ENCODE measurements at places on chromosomes 12 and 14.

GRCh38 chr14:95659990-95660385 is 26.2 kb upstream of the TCL1B start:
- peak; percentile 6 for DNase-seq

GRCh38 chr12:79973801-79974200 is 38.9 kb upstream of the PPP1R12A start:
- no peak for DNase-seq

DNA sequence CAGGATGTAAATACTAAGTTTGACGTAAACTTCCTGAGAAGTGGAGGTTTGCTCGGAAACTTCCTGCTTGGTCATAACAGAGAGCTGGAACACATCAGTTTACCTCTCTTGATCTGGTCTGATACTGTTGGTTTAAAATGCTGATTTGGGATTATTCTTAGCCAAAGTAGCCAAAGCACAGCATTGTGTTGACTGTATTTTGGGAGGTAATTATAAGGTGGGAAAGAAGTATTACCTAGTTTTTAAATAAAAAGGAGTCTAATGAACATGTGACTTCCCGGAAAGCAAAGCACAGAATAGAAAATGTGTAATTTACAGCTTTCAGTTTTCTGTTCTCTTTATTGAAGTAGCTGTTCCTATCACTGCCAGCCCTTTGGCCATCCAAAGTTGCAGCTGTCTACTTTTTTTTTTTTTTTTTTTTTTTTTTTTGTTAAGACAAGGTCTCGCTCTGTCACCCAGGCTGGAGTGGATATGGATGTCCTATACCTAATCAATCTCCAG is 52.2 kb upstream of the SRP54 start:
- DNase-seq = no peak

DNA sequence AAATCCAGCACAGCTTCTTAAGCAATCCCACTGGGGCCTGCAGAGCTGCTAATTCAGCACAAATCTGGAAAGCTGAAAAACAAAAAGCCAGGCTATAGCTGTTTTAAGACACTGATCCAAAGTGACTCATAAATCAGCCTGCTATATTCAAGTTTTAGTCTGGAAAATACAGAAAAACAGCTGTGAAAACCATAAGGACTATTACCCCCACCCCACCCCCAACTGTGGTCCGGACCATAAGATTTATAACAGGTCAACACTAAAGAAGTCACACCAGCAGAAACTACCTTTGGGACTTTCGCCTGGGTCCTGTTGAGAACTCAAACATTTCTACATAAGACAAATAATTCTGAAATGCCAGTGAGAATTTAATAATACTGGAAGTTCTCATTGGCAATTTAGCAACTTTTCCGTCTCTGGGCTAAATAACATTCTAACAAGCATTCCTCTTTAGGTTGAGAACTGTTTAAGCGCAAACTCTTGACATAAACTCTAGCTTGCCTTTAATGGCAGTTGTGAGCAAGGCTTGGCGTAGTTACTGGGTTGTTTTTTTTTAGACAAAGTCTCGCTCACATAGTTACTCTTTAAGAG is 3.3 kb downstream of the LRIG3 start:
- peak; percentile 79 for DNase-seq

DNA sequence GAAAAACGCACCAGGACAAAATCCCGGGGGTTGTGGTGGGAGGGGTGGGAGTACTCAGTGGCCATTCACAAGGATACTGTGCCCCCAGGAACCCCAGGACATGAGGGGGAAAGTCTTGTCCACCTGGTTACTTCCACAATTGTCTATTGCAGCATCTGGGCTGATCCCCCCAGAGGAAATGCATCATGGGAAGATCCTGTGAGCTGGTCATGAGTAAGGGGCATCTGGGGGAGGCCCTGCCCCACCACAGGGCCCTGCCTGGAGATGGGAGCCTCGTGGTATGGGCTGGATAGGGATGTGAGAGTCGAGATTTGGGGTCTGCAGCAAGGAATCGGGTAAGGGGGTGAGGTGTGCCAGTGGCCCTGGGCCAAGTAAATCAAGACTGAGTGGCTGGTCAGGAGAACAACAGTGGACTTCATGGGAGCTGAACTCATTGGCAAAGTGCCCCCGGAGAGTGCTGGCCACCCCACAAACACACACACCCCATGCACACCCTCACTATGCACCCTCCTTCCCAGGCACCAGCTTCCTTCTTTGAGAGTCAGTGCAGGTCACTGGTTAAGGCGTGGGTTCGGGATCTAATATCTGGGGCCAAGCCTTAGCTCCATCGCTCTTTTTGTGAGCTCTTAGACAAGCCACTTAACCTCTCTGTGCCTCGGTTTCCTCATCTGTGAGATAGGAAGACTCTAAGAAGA is 3.0 kb upstream of the SERPINA1 start:
- DNase-seq = no peak

DNA sequence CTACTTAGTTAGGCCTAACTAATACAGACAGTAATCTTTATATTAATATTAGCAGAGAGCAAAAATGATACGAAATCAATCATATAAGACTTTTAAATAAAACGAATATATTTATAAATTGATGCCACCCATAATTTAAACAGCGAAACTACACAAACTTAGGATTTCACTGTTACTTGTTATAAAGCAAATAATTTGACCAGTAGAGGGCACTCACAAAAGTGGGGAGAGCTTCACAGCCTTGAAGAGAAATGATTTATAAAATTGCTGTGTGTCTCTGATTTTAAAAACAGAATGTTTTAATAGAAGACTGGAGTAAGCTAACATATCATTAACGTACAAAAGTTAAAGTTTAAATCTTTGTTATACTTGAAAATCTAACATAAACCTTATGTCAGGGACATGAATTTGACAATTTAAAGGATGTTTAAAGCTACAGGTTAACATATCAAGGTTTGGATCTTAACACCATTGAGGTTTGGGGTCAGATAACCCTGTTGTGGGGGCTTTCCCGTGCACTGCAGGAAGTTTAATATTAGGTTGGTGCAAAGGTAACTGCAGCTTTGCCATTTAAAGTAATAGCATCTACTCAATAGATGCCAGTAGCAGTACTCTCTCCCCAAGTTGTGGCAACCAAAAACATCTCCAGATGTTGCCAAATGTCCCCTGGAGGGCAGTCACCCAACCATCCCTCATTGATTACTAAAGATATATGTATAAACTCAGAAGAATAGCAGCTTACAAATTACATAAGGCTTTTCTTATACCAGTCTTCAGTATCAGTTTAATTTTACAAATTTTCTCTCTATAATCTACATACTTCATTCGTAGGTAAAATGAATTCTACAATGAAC is 9.3 kb downstream of the KRAS start:
- DNase-seq = peak; percentile 78

GRCh38 chr14:101199028-101199770 is 295.7 kb upstream of the RTL1 start:
- DNase-seq = no peak

DNA sequence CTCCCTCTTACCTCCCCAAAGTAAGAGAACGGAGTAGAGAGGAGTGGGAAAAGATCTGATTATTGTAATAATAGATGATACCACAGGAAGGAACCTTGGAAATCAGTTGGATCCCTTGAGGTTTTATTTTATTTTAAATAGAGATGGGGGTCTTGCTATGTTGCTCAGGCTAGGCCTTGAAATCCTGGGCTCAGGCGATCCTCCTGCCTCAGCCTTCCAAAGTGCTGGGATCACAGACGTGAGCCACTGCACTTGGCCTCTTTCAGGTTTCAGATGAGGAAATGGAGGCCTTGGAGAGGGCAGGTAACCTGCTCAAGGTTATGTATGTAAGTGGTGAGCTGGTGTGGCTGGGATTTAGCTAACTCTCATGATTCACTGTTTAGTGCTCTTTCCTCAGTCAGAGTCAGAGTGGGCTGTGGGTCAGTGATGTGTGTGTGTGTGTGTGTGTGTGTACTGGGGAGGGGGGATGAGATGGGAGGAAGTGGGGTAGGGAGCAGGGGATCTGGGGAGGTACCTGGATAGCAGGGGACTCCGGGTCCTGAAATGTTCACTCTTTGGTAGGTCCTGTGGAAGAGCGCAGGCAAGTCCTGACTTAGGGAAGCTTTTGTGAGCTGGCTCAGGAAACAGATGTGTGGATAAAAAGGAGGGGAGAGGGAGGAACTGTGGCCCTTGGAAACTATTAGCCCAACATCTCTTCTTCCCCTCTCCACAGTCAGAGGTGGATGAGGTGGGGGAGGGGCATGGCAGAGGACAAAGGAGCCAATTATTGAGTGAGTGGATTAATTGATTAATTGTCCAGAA is 4.7 kb upstream of the CISTR start:
- no peak for DNase-seq

- DNase-seq = no peak
Measured at GRCh38 chr12:10073261-10073660, 25.5 kb downstream of the CLEC1A start.

DNA sequence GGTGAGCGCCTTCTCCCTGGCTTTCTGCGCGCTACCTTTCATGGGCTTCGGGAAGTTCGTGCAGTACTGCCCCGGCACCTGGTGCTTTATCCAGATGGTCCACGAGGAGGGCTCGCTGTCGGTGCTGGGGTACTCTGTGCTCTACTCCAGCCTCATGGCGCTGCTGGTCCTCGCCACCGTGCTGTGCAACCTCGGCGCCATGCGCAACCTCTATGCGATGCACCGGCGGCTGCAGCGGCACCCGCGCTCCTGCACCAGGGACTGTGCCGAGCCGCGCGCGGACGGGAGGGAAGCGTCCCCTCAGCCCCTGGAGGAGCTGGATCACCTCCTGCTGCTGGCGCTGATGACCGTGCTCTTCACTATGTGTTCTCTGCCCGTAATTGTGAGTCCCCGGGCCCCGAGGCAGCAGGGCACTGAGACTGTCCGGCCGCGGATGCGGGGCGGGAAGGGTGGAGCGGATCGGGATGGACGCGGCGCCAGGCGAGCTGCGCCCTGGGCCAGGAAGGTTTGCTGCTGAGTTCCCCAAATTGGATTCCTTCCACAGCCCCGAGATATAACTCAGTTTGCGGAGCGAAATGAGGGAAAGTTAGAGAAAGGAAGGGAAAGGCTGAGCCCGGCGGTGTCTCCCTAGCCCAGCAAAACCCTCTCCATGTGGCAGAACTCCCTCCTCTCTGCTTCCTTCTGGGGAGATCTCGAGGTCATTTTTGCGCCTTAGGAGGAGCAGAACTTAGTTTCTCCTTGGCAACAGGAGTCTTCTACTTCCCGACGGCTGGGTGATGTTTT is 972 bp downstream of the PTGDR start:
- DNase-seq = peak; percentile 61

DNA sequence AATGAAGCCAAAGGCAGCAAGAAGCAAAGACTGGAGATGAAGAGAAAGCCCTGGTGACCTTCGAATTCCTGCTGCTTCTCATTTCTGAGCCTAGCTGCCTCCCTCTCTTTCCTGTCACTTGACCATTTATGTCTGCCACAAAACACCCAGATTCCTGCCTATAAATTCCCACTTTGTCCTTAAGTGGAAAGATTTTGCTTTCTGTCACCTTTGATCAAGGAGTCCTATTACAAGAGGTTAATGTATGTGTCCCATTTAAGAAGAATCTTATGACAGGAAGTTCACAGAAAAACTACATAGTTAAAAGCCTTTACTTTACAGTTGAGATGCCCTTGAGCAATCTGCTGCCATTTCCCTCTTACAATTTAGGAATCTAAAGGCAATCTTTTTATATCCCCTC is 155.7 kb downstream of the GALC start:
- DNase-seq = no peak

DNA sequence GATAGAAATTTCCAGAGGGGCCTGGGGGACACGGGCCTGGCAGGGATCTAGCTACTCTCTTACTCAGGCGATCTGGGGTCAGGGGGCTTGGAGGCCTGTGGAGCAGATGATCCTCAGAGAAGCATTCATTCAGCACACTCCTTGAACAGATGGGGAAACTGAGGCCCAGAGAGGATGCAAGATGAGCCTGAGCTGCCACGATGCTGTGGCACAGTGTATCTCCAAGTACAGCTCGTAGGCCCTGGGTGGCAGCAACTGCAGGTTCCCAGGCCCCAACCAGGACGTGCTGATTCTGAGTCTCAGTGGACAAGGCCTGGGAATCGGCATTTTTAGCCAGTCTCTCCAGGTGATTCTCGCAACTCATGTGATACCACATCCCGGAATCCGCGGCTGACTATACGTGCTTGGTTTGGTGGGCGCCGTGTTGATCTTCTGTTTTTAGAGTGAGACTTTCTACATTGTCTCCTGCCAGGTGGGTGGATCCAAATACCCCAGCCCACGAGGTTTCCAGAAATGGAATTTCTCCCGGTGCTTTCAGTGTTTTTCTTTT is 22.5 kb downstream of the ADGRD1 start:
- DNase-seq = no peak

- no peak for DNase-seq
Measured at GRCh38 chr14:56580221-56580711, 668 bp downstream of the TMEM260 start.

- no peak for DNase-seq
Measured at GRCh38 chr12:115411121-115411520, 727.1 kb upstream of the TBX3 start.

GRCh38 chr14:67586369-67586768 is 13.7 kb downstream of the PIGH start:
- DNase-seq = no peak
